ENCODE measurements at places on chromosomes 4 and X. TPM values are rescaled to one million over a fixed set of nuclear protein-coding genes. Genes with fewer than 3 reads are reported as not detected.

GRCh38 chr4:144681806-144682205 lies 35.9 kb downstream of the HHIP start:
- H3K27ac ChIP-seq: no peak overlapping the region
- H3K27me3 ChIP-seq: no peaks in the 10 kb centered on the region
- no peaks in the 10 kb centered on the region for H3K36me3 ChIP-seq
- DNase-seq: no peak
- no peak overlapping the region for H3K4me3 ChIP-seq

DNA sequence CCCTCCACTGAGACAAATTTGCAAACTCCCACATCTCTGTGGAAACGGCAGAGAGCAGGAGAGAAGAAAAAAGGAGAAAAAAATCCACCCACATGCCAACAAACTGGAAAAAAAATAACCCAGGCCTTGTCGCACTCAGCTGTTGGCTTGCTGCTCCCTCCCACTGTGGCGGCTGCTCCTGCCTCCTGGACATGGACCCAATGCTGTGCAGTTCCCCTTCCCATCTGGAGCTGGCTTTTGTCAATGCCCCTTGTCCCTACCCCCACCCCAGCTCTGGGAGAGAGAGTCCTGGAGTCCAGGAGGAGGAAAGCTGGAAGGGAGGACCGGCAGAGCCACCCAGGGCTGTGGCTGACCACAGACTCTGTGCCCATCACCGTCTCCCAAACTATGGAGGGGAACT lies 50.8 kb upstream of the IQSEC2 start:
- H3K27me3 ChIP-seq: no peaks in the 10 kb centered on the region
- peaks cover 5% of the 10 kb centered on the region for H3K4me1 ChIP-seq
- H3K27ac ChIP-seq: no peak overlapping the region
- no peak overlapping the region for H3K4me3 ChIP-seq

DNA sequence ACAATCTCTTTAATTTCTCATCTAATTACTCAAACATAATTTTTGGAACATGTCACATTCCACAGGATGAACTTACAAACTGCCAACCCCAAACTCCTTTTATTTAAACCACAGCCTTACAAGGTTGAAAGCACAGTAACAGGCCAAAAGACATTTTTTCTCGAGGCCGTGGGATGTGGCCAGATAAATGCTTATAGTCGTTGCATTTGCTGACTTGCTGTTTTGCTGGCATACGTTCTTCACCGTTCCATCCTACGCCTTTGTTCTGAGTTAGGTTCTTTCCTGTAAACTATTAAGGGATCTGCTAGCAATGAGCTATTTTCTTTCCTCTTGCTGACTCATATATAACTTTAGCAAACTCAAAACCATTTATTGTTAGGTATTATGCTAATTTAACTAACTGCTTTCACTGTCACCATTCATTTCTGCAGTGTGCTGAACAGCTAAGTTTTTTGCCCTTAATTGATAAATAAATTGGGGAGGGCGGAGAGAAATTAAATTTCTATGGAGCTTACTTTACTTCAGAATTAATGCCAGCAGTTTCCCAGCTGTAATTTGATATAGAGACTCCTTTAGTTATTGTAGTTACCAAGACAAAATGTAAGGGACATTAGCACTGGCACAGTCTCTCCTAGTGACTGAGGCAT lies 135.1 kb upstream of the PACRGL start:
- H3K27ac ChIP-seq: no peak overlapping the region
- DNase-seq: no peak
- no peaks in the 10 kb centered on the region for H3K36me3 ChIP-seq

- no peaks in the 10 kb centered on the region for H3K27me3 ChIP-seq
- no peak overlapping the region for H3K4me3 ChIP-seq
- no peak for DNase-seq
- H3K4me1 ChIP-seq: no peaks in the 10 kb centered on the region
- H3K36me3 ChIP-seq: no peaks in the 10 kb centered on the region
Measured at GRCh38 chr4:82044141-82044993, 329.4 kb downstream of the HNRNPD start.

DNA sequence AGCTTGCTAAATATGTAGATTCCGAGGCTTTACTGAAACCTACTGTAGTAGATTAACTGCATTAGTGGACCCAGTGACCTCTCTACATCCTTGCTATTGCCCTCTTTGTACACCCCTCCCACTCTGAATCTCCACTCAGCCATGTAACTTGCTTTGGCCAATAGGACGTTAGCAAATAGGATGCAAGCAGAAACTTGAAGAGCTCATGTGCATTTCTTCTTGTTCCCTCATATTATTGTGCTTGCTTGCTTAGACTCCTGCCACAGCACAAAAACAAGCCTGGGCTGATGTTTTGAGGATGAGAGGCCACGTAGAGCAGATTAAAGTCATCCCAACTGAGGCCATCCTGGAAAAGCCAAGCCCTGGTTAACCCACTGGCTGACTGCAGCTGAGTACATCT lies 147.9 kb downstream of the HS6ST2 start:
- H3K27me3 ChIP-seq: no peaks in the 10 kb centered on the region
- no peaks in the 10 kb centered on the region for H3K36me3 ChIP-seq
- no peak overlapping the region for H3K4me3 ChIP-seq
- H3K27ac ChIP-seq: no peak overlapping the region
- DNase-seq: no peak
- H3K4me1 ChIP-seq: no peaks in the 10 kb centered on the region

DNA sequence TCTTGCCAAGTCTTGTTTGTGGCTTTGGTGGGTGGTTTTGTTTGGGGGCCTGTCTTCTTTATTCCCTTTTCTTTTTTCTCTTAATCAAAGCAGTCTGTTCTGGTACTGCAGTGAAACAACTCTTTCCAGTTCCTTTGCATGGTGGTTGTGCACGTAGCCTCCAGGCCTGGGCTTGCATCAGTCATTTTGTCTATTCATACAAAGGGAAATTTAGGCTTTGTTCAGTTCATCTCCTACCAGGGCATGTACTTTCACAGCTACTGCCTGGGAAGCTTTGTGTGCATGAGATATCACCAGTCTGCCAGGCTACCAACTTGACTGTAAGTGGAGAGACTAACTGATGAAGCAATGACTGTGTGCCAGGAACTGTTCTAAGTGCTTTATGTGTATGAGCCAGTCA lies 8.5 kb downstream of the TRIM2 start:
- H3K27ac ChIP-seq: no peak overlapping the region
- no peak for DNase-seq
- no peaks in the 10 kb centered on the region for H3K36me3 ChIP-seq
- peaks cover 7% of the 10 kb centered on the region for H3K4me1 ChIP-seq
- H3K4me3 ChIP-seq: no peak overlapping the region
- H3K27me3 ChIP-seq: no peaks in the 10 kb centered on the region

DNA sequence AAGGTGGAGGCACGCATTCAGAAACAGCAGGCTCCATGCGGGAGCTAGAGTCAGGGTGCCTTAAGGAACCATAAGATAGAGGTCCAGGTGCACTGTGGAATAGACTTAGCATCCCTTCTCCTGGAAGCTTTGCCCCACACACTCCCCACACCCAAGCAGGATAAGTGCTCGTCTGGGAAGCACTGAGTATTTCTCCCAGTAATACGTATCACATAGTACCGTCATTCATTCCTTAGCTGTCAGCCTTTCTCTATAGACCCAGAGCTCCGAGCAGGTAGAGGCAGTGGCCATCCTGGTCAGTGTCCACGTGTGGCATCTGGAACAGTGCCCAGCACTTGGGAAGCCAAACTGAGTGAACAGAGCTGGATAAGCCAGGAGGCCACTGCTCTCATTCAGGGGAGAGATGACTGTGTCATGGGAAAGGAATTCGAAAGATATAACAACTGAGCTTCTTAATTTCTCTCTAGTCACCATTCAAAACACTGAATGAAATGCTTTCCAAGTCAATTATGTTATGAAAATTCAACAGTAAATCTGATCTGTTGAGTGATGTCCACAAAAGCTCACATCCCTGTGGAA lies 9.9 kb downstream of the APBB2 start:
- H3K27me3 ChIP-seq: no peaks in the 10 kb centered on the region
- no peak overlapping the region for H3K4me3 ChIP-seq
- H3K36me3 ChIP-seq: no peaks in the 10 kb centered on the region
- H3K27ac ChIP-seq: no peak overlapping the region

- no peak overlapping the region for H3K4me3 ChIP-seq
- no peak for DNase-seq
- H3K27me3 ChIP-seq: no peaks in the 10 kb centered on the region
Measured at GRCh38 chr4:147370881-147371280, 110.0 kb upstream of the EDNRA start.

DNA sequence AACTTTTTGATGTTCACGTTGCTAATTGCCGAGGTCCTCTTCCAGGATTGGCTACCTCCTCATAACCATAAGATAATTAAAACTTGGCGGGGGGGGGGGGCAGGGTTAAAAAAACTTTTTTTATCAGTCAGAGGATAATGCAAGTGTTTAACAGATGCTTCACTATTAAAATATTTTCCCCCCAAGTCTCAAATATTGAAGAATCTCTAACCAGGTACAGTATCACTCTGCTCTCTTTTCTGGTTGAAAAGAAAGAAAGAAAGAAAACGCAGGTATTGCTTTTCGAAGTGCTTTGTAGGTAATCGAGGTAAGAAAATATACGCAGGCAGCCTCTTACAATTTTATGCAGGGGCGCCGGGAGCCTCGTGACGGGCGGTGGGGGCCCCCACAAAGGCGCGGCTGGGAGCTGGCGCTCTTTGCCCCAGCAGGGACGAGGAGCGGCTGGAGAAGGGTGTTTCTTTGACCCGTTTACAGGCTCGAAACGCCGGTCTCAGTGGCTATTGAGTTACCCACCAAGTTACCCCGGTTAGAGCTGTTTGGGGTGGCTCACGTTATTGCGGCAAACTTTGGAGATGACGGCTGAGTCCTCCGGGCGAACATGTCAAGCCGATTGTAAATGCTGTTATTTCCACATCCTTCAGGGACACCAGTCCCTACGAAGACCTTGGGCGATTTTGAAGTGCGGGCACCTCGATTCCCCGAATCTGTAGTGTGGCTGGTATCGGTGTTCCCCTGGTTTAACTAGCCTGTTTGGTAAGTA lies 477 bp upstream of the HAND2 start:
- H3K27me3 ChIP-seq: no peaks in the 10 kb centered on the region
- no peak overlapping the region for H3K4me3 ChIP-seq
- no peak for DNase-seq
- H3K27ac ChIP-seq: no peak overlapping the region
- no peaks in the 10 kb centered on the region for H3K4me1 ChIP-seq
- H3K36me3 ChIP-seq: no peaks in the 10 kb centered on the region

GRCh38 chr4:6227412-6228157 lies 27.2 kb upstream of the JAKMIP1 start:
- no peaks in the 10 kb centered on the region for H3K4me1 ChIP-seq
- no peak overlapping the region for H3K4me3 ChIP-seq
- no peak overlapping the region for H3K27ac ChIP-seq
- no peaks in the 10 kb centered on the region for H3K27me3 ChIP-seq
- H3K36me3 ChIP-seq: no peaks in the 10 kb centered on the region

DNA sequence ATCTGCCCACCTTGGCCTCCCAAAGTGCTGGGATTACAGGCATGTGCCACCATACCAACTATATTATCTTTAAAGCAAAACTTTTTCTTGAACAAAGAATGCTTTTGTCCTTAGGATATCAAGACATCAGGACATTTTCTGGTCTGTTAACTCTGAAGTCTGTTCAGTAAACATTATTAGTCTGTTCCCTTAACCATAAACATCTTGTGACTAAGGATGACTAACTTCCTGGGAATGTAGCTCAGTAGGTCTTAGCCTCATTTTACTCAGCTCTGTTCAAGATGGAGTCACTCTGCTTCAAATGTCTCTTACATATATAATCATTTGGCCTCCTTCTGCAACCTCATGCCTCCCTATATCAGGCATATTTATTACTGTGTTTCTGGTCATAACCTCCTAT lies 122.9 kb downstream of the UBE2NL start:
- H3K4me3 ChIP-seq: no peak overlapping the region
- no peaks in the 10 kb centered on the region for H3K4me1 ChIP-seq
- H3K36me3 ChIP-seq: no peaks in the 10 kb centered on the region
- H3K27me3 ChIP-seq: no peaks in the 10 kb centered on the region
- H3K27ac ChIP-seq: no peak overlapping the region

DNA sequence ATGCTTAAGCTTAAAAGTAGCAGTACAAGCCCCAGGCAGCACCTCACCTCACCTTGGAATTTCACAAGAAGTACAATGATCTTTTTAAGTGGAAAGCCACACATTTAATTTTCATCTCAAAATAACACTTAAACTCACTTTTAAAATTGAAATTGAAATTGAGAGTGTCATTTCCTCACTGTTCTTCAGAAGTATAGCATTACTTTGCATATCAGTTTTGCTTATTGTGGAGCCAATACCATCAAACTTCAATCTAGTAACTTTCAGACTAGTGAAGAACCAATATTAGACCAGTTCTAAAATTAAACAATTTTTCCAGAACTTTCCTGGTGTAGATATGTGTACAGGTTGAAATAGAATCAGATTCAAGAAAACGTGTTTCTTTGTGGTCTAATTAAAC lies 242.4 kb downstream of the NDST4 start:
- H3K4me1 ChIP-seq: no peaks in the 10 kb centered on the region
- H3K27me3 ChIP-seq: no peaks in the 10 kb centered on the region
- no peak overlapping the region for H3K4me3 ChIP-seq
- no peak for DNase-seq

DNA sequence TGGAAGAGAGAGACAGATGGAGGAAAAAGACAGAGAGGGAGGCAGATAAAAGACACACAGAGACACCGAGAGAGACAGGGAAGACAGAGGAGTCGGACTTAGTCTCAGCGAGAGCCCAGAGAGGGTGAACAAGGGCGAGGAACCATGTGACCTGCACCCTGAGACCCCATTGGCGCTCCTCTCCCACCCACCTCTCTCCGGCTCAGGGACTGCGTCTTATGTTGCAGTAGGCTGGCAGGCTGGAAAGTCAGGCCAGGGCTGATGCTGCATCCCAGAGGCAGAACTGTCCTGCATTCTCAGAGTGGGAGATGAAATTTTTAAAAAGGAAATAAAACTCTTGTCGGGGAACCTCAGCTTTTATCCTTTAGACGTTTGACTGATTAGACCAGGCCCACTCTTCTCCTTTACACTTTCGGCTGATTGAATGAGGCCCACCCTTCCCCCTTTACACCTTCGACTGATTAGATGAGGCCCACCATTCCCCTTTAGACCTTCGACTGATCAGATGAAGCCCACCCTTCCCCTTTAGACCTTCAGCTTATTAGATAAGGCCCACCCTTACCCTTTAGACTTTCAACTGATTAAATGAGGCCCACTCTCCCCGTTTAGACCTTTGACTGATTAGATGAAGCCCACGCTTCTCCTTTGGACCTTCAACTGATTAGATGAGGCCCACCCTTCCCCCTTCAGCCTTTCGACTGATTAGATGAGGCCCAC lies 29.5 kb upstream of the IL3RA start:
- H3K4me3 ChIP-seq: no peak overlapping the region
- peak; percentile 49 for DNase-seq
- H3K27ac ChIP-seq: no peak overlapping the region
- H3K36me3 ChIP-seq: no peaks in the 10 kb centered on the region
- H3K27me3 ChIP-seq: no peaks in the 10 kb centered on the region

GRCh38 chrX:149830192-149830873 lies 48.6 kb downstream of the MAGEA9 start:
- no peak overlapping the region for H3K27ac ChIP-seq
- DNase-seq: no peak
- no peaks in the 10 kb centered on the region for H3K4me1 ChIP-seq
- no peaks in the 10 kb centered on the region for H3K36me3 ChIP-seq

Gene TBC1D8B
- not detected for total RNA-seq

Gene ASMT
- 0.29 TPM for total RNA-seq

Gene PFKFB1
- 0.25 TPM for total RNA-seq

Gene LPAR4
- total RNA-seq: not detected

Gene ARR3
- not detected for total RNA-seq

Data from Karpas-422 (cell line).